NCI-H2081 (cell line): ENCODE measurements at places on chromosomes 13 and 19.

DNA sequence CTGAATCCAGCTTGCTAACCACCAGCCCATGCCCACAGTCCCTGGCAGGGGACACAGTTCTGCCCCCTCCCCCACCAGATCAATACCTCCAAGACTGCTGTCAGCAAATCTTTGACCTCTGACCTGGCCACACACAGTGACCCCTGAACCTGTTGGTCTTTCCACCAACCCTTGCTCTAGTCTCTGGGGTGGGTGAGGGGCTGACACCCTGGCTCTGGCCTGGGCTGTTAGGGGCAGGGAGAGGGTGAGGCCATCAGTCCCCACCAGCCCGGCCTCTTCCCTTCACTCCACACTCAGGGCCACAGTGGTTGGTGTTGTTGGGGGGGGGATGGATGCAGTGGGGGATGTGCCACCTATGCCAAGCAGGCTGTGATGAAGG, 21.8 kb upstream of the SLC7A10 start:
- DNase-seq: no peak

DNA sequence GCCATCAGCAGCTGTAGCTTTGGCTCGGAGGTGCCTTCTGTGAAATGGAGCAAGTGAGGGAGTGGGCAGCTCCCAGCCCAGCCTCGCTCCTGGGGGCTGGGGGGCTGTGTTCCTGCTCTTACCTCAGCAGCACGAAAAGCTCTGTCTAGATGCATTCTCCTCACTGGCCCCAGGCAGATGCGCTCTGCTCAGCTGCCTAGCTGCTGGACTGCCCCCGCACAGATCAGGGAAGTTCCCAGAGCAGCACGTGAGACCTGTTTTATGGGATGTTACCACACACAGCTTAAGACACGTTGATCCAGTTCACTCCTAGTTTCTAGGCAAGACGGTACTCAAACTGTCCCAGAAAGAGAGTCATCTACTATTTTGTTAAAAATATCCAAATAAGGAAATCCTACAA, 13.6 kb downstream of the LCP1 start:
- no peak for DNase-seq

DNA sequence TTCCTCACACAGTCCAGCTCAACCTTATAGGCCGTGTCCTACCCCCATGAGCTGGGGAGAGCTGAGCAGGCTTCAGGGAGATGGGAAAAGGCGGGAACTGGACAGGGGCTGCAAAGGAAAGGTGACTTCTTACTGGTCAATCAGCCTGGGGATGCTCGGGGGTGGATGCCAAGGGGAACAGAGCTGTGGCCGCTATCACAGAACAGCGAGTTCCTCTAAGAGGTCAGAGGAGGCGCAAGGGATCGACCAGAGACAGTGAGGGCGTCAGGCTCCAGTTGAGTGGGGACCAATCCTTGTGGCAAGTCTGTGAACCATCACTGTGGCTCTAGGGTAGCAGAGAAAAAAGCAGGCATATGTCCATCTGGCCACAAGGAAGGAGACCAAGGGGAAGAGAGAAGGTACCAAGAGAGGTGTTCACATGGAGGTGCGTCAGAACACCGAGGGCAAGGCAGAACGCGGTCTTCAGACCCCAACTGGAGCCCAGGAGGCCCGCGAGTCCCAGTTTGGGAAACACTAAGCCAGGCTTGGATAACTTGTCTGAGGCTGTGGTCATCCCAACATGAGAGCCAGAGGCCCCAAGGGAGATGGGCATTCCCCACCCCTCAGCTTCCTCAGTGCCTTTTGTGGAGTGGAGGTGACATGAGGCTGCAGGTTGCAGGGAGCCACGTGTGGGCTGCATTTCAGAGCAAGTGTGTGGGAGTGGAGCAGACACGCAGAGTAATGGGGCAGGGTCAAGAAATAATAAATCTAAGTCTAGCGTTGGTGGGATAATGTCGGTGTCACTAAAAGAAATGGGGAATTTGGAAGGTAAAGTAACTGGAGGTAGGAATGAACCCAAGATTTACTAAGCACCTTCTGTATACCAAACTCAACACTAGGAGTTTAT, 3.9 kb downstream of the F10 start:
- DNase-seq: no peak

- DNase-seq: no peak
These were observed 13.5 kb downstream of the SMG9 start for GRCh38 chr19:43741075-43741825.

GRCh38 chr13:112441779-112442310, 65.7 kb downstream of the SPACA7 start:
- DNase-seq: no peak

DNA sequence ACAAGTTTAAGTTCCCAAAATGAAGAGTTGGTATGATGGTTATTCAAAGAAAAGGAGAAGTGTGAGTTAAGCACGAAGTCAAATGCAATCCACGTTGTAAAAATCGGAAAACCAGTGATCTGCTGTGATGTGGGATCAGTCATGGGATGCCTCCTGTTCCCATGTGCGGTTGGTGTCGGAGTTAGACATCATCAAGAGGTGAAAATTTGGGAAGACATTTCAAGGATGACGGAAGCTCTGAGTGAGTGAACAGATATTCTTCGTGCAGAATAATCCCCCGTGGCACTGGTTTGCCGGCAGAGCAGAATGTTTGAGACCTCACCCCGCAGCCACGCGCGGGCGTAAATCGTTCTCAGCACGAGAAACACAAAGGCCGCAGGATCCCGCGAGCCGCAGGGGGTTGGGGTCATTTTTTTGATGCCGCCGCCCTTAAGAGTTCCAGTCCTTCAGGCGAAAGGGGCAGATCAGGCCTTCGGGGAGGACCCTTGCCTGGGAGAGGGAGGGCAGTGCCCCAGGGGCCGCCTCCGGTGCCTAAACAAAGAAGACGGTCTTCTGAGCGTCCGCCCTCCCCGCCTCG, 13.7 kb upstream of the SOX1 start:
- DNase-seq: no peak

GRCh38 chr13:80962855-80963254, 621.9 kb upstream of the SPRY2 start:
- no peak for DNase-seq

- no peak for DNase-seq
These were observed 3.0 kb downstream of the OBI1 start for GRCh38 chr13:78655906-78656305.

DNA sequence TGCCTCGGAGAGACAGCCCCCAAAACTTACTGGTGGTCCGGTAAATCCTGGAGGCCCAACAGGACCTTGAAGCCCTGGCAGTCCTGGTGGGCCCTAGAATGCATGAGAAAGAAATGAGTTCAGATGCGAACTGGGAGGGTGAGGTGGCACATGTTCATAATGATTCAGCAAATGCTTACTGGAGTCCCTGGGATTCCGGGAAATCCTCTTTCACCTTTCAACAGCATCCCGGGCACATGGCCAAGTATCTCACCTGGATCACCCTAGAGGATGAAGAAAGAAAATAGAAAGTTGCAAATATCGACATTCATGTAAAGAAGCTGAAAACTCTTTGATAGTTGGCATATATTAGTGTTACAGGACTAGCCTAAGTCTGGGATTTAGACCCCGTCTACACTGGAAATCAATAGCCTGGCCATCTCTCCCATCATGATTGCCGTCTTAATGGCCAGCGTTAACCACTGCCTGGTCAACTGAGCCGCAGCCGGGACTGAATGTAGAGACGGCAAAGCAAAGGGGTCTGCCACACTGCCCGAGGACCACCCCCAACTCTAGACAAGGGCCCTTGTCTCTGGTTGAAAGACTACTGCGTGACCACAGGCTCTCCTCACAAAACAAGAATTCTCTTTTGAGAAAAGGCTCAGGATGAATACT, 96.9 kb downstream of the COL4A1 start:
- no peak for DNase-seq

DNA sequence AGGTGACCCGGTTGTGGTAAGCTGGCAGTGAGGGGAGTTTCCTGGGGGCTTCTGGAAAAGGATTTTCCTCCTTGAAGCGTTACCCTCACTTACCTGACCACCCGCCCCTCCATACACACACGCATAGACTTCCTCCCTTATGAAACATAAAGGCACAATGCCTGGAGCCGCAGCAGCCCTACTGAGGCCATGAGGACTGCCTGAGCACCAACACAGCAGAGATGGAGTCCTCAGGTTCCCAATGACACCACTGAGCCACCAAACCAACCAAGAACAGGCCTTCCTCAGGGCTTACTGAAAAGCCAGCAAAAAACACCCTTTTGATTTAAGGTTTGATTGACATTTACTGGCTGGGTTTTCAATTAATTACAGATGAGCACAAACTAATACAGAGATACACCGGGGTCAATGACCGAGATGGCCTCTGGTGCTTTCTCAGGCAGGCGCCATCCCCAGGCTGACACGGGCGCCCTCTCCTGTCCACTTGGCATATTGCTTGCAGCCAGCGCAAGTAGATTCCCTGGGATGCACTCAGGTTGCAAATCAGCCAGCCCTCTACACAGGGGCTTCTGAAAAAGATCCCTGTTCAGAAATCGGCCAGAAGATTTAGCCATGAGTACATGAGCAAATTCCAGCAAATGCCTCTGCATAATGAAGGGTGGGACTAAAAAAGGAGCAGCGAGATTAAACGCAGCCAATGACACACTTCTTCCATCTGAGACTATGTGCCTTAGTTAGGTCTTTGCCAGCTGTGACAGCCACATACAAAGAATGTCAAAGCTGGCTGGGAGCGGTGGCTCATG, 14.8 kb downstream of the OPA3 start:
- no peak for DNase-seq

DNA sequence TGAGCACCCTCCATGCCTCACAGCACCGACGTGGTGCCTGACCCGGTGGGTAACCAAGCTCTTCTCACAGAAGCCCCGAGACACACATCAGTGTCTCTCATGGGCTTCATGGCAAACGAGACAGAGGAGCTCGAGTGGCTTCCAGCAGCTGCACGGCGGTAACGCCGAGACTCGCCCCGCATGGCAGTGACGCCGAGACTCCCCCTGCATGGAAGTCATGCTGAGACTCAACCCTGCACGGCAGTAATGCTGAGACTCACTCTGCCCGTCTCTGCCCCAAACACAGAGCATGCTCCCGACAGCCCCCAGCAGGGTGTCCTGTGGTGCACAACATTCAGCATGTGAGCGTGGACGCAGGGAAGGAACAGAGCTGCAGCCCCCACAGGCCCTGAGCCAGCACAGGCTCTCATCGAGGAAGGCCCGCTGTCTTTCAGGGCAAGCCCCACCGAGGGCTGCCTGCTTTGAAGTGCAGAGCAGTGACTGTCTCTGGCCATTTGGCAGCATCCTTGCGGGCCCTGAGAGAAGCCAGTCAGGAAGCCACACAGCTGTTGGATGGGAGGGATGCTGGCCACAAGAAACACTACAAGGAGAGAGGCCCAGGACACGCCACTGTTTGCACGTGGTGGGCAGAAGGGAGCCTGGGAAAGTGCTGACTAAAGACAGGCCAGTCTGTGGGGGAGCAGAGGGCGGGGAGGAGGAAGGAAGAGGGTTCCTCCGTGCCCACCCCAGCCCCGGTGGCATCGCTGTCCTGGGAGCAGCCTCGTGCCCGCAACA, 9.5 kb downstream of the GAS6 start:
- no peak for DNase-seq

GRCh38 chr19:33622809-33623511, 1.2 kb downstream of the CHST8 start:
- DNase-seq: no peak

- no peak for DNase-seq
These were observed 2363.8 kb downstream of the PCDH9 start for GRCh38 chr13:64866331-64866730.

DNA sequence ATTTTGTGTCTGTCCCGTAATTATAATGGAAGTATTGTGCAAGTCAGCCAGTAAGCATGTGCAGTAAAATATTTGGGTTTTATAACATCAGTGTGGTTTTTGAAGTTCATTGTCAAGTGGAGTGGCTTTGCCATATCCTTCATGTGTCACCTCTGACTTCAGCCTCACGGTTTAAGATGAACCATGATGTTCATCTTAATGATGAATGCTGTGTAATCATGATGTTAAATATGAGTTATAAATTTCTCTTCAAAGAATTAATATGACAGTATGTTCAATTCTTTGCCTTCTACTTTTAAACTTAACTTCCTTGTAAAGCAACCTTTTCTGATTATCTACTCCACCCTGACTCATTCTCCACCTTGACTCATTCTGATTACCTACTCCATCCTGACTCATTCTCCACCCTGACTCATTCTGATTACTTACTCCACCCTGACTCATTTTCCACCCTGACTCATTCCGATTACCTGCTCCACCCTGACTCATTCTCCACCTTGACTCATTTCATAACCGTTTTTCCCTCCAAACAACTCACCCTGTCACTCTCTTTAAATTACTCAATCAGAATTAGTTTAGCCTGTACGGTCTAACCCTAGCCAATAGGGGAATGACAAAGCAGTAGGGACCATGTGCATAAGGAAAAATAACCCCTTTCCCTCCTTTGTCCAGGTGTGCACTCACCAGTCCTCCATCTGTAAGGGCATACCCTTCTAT, 50.3 kb upstream of the ANKRD10 start:
- no peak for DNase-seq

- DNase-seq: no peak
These were observed 6.3 kb upstream of the WTIP start for GRCh38 chr19:34475026-34475974.

DNA sequence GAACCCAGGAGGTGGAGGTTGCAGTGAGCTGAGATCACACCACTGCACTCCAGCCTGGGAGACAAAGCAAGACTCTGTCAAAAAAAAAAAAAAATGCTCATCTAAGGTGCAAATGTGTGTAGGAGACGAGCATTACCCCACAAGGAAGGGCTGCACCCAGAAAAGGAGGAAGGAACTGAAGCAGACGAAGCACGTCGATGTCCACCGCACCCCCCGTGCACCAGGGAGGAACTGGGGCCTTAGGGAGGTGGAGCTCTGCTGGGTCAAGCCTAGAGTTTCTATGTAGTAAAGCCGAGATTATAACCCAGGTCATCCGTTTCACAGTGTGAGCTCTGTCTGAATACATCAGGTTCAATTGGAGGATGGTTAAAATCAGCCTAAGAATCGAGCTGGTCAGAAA, 1.1 kb downstream of the VSTM1 start:
- DNase-seq: no peak

GRCh38 chr13:74111399-74111798, 22.8 kb downstream of the KLF12 start:
- DNase-seq: no peak

GRCh38 chr19:53466726-53467484, 628 bp upstream of the ZNF813 start:
- DNase-seq: no peak

GRCh38 chr19:28737021-28737895, 475.7 kb downstream of the UQCRFS1 start:
- DNase-seq: no peak

- DNase-seq: no peak
These were observed 179.8 kb downstream of the FOXO1 start for GRCh38 chr13:40486518-40487163.

GRCh38 chr19:43966079-43966694, 15.2 kb downstream of the ZNF221 start:
- DNase-seq: no peak

DNA sequence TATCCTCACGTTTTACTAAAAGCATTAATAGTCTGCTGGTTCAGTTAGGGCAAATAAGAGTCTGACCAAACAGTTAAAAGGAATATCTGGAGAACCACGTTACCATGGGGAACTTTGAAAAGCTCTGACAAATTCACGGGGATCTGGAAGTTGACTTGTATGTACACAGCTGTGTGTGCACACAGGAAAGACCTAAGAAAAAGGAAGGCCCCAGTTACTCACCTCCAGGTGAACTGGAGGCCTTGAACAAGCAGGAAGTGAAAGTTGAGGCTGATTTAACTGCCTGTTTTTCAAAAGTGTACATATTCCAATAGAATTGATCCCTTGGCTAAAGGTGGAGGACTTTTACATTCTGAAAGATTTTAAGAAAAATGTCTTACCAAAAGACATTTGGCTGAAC, 1891.6 kb upstream of the PCDH20 start:
- no peak for DNase-seq

- DNase-seq: no peak
These were observed 91.7 kb downstream of the FAM216B start for GRCh38 chr13:42873081-42873480.

GRCh38 chr13:25702386-25702785, 330.6 kb downstream of the ATP8A2 start:
- no peak for DNase-seq
